Amniotic stem cell (primary cell): ENCODE measurements at places on chromosomes 13 and 19.

- DNase-seq, result no peak
These were observed 1713.1 kb upstream of the PCDH20 start for GRCh38 chr13:63128716-63129115.

DNA sequence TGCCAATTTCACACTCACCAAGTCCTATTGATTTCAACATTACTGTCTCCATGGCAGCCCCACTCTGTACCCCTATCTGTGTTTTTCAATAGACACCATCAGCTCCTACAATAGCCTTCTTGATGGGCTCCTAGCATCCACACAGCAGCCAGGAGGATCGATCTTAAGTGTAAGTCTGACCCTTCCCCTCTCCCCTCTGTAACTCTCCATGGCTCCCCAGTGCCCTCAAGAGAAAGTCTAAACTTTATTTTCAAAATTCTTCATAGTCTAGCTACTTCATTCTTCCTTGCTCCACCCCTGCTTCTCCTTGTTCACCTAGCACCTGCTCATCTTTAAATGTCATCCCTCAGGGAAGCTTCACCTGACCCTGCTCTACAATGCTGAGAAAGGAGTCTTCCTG is 30.0 kb upstream of the ZNRF4 start:
- no peak for DNase-seq

DNA sequence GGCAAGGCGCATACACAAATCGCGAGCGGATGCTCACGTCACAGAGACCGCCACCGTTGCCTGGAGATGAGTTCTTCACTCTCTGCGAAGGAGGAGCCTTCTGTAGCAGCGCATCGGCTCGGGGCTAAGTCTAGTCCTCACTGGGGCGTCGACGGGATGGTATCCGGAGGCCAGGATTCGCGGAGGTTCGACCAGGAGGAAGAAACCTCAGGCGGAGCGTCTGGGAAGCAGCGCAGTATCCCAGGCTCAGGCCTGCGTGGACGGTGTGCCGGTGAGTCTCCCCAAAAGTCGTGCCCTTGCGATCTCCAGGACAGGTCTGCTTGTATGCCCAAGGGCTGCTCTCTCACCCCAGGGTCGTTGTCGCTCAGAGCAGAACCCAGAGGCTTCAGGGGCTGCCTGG is 40.4 kb downstream of the ZNF146 start:
- no peak for DNase-seq

DNA sequence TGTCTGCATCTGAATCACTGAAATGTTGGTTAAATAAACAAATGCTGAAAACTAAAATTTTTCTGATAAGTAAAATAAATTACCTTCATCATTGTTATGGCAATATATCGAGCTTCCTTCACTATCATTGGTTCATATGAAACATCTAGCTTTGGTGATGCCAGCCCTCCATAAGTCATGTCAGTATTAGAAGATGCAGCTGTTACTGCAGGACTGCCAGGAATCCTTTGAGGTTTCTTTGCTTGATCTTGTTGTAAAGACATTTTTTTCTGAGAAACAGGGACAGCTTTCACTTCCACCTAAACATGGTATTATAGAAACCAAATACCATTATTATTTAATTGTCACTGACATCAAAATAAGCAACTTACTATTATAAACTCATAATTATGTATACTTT is 123.7 kb upstream of the FBXL3 start:
- DNase-seq, result no peak

DNA sequence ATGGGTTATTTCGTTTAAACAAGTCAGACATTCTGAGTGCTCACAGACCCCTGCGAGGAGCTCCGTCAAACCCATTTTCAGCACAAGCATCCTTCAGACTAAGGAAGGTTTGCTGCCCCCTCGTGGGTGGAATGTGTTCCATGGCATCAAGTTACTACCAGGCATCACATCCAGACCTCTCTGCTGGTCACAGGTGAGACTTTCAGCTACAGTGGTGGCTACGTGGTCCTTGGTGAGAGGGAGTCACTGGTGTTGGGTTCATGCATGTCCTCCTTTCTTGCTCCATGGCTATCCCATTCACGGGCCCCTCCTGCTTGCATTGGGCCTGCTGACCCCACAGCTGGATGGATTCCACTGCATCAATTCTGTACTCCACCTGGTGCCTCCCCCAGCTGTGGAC is 9.1 kb upstream of the LILRB5 start:
- DNase-seq, result no peak

GRCh38 chr13:28268800-28269223 is 130.5 kb downstream of the PAN3 start:
- DNase-seq, result no peak

DNA sequence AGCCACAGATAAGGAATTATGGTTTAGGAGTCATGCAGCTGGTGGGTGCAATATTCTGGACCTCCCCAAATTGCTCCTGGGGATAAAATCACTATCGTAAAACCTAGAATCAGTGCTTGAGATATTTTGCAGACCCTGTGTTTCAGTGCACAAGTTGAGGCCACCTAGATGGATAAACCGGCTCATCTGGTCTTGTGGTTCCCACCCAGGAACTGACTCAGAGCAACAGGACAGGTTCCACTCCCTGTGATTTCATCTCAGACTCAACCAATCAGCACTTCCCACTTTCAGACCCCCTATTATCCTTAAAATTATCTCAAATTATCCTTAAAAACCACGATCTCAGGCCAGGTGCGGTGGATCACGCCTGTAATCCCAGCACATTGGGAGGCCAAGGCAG is 21.0 kb downstream of the FBXL12 start:
- DNase-seq, result no peak

DNA sequence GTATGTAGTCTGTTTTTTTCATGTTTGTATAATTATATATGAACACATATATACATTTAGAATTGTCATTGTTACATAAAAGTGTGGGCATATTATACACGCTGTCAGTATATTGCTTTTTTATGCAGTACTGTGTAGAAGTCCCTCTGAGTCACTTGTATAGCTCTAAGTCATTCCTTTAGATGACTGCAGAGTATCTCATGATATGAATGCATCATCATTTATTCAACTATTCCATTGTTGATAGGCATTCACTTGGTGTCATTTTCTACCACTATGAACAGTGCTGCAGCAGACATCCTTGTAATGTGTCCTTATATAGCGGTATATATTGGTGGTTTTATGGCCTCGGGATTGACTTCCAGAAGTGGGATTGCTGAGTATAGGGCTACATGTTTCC is 15.3 kb downstream of the RFXAP start:
- no peak for DNase-seq

- no peak for DNase-seq
These were observed 6.2 kb upstream of the KLK13 start for GRCh38 chr19:51071095-51071405.

GRCh38 chr13:98676239-98676638 is 76.2 kb downstream of the SLC15A1 start:
- DNase-seq, result no peak

DNA sequence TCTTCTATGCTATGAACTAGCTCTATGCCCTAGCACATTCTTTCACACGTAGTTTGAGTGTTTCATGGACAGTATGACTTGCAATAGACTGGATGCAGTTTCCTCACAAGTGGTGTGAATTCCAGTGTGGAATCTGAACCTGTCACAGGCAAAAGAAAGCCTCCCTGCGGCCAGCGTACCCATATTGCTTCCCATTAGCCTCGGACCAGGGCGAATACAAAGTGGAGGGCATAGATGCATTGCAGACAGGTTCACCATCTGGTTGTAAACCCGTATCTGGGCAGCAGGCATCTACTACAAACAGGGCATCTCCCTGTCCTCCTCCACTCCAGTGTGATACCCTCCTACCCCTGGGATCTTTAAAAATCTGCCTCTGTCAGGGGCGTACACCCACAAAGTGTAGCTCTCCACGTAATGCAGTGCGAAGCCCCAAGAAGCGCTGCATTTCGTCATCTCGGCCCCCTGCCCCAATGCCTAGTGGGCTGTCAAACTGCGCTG is 1.4 kb upstream of the CIC start:
- DNase-seq, result no peak

DNA sequence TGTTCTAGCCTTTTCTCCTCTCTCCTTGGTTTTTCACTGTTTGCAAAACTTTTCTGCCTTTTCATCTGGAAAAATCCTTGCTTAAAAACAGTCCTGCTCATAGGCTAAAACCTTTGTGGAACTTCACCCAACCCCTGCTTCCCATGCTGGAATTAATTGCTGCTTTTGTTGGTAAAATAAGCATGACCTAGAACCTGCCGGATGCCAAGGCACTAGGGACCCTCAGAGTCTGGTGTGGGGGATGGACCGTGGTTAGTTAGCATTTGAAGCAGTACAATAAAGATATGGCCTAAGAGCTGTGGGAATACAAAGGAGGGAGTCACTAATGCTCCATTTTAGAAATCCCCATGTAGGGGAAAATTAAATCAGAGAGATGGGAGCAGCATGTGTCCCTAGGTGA is 326.3 kb downstream of the KCNRG start:
- DNase-seq, result no peak

GRCh38 chr13:98500963-98501421 is 75.9 kb downstream of the STK24 start:
- DNase-seq, result no peak

GRCh38 chr13:35888457-35888883 is 242.7 kb downstream of the DCLK1 start:
- no peak for DNase-seq

- DNase-seq, result no peak
These were observed 1925.2 kb downstream of the OLFM4 start for GRCh38 chr13:54953786-54954185.

DNA sequence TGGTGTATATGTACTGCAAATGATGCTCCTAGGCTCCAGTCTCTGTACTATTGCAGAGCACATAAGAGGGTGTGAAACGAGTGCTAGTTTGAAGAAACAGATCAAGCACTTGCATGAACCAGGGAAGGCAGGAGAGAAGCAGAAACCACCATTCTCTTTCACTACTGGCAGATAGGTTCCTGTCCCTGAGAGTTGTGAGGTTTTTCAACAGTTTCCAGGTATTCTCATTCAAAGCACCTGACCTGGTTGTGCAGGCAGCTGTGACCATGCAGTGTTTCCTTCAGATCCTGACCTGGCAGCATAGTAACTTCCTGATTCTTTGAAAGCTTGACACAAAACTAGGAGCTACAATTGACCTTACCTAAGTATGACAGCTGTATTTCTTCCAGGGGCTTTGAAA is 164.9 kb downstream of the UFM1 start:
- no peak for DNase-seq

GRCh38 chr19:13830741-13831536 is 35.7 kb downstream of the ZSWIM4 start:
- no peak for DNase-seq

DNA sequence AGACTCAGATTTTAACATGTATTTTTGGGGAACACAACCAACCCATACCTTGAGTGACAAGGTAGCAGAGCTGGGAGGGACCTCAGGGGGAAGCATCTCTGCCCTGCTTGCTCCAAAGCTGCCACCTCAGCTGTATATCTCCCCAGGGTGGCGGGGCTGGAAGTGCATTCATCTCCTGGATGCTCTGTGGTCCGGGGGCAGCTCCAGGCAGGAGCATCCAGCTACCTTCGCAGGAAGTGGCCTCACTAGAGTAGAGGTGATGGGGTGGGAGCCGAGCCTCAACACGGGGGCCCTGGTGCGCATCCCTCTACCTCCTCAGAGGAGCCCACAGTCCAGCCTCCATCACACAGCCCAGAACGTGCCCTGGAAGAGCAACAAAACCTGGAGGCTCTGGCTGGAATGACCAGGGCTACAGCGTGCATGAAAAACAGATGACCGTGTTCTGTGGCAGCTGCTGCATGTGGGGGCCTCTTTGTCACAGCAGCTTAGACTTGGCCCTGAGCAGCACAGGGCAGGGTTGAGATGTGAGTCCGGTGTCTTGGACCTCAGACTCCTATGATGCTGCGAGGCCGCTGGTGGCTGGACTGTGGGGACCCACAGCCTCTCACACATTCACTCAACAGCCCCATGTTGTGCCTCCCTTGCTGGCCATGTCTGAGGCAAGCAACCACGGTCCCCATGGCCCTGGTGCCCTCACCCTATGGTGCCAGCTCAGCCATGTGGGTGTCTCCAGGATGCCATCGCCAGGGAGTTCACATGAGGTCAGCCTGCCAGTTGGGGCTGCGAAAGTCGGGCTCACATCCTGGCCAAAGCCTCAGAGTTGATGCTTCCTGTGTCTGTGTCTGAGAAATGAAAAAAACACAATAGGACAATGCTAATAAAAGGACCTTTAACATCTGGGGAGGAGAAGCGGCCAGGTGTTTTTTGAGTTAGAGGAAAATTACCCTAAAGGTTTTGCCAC is 17.1 kb upstream of the GAS6 start:
- no peak for DNase-seq

DNA sequence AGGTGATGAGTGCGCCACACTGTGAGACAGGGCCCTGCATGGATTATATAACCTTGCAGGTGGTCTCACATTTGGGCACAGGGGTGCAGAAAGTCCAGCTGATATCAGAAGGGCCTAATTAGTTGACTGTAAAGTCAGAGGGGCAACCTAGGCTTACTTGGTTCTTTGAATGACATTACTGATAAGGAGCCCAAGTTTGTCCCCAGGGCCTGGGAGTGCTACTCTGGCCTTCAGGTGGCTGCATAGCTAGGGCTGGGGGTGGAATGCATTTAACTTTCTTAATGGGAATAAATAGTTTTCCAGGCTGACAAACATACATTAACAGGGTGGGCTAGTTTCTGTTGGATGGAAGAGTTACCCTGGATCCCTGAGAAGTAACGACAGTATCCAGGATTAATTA is 3.3 kb downstream of the WDR87 start:
- DNase-seq, result no peak

DNA sequence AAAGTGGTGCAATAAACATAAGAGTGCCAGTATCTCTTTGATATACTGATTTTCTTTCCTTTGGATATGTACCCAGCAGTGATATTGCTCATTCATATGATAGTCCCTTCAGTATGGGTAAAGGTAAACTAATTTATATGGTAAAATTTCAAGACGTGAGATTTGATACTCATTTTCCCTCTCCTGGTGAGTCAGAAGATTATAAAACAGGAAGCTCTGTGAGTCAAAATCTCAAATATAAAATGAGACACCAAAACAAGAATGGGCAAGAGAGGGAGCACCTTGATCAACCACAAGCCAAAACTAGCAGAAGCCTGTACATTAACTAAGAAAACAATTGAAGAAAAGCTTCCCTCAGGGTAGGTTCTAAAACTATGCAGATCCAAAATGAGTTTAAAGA is 216.3 kb downstream of the SLITRK6 start:
- DNase-seq, result no peak

DNA sequence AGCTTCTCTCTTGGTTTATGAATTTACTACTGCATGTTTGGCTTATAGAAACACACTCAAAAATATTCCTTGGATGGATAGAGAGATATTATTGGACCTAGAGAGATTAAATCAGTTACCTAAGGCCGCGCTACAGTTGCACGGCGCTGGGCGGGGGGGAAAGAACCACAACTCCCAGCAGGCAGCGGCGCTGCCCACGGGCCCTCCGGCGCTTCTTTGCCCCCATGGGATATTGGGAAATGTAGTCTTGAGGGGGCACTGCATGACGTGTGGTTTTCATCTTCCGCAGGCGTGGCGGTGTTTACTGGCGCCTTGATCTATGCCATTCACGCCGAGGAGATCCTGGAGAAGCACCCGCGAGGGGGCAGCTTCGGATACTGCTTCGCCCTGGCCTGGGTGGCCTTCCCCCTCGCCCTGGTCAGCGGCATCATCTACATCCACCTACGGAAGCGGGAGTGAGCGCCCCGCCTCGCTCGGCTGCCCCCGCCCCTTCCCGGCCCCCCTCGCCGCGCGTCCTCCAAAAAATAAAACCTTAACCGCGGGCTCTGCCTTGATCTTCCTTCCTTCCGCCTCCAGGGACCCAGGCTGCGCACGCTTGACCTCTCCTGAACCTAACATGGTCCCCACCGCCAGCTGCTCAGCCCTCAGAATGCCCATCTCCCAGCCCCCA is 4.8 kb downstream of the EMP3 start:
- no peak for DNase-seq
